ENCODE measurements at places on chromosomes 1 and 21.

DNA sequence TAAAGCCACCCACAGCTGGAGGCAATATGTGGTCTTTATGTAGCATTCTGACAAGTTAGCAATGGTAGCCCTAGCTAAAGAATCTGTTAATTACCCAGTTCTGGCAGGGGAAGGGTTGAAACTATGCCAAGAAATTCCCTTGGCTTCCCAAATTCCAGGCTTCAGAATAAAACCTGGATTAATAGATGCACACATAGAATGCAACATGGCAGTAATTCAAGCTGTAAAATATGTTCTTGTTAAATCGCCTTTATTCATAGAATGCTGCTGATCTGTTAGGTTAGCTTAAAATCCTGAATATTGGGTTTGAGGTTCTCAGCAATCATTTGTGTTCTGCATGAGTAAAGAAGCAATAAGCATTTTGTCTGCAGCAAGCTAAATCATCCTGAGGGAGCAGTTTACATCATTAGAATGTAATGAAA, 80.1 kb downstream of the ZNF326 start:
- DNase-seq = no peak

GRCh38 chr1:3336641-3337630, 117.5 kb upstream of the ARHGEF16 start:
- no peak for DNase-seq

DNA sequence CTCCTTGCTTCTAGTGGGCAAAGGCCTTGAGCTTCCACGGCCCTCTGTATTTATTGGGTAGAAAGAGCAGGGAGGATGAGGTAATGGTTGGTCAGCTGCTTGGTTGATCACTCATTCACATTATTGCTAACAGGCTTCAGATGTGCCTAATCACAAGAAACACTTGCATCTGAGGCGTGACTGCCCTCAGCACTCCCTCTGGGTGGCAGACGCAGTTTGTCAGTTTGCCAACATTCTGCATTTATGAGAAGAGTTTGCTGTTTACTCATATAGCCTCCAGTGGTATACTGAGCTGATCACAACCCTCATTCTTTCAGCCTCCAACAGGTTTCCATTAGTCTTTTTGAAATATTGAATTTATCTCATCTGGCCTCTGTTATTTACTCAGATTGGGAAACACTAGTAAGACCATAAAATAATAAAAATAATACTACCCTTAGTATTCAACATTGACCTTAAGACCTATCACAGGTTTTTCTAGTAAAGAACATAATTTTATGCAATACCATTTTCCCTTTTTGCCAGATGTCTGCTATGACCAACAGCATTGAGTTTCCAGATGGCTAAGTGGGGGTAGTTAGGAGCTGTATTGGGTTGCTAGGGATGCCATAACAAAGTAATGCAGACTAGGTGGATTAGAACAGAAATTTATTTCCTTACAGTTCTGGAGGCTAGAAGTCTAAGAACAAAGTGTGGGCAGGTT, 53.3 kb downstream of the PTGFR start:
- no peak for DNase-seq

DNA sequence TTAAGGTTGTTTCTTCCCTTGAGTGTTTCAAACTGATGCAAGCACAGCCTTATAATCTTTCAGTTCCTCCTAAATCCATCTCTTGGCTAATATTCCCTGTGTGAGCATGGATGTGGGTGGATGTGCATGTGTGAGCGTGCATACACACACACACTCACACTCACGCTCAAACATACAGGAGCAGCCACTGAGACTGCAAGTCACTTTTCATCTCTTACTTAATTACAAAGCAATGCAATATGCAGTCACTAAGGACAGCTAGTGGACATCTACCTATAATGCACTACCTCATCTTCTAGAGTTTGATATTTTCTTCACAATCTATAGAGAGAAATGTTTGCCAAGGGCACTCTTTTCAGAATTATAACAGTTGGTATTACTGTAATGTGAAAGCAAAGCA, 1.4 kb downstream of the ESRRG start:
- no peak for DNase-seq

DNA sequence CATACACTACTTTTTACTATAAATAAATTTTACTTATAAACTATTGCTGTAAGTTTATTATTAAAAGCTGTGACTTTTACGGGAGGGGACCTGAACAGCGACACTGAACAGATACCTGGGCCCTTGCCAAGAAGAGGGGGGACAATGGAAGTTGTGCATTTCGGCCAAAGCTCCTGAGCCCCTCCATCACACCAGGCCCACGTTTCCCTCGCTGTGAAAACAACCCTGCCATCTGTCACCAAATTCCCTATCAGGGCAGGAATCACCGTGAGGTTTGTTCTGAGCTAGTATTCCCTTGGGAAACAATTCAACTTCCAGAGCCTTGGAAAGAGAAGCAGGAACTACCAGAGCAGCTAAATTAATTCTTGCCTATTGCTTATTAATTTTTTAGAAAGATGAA, 37.0 kb downstream of the VTCN1 start:
- no peak for DNase-seq

- no peak for DNase-seq
Observed at GRCh38 chr1:224276771-224277487, 53.0 kb downstream of the NVL start.

DNA sequence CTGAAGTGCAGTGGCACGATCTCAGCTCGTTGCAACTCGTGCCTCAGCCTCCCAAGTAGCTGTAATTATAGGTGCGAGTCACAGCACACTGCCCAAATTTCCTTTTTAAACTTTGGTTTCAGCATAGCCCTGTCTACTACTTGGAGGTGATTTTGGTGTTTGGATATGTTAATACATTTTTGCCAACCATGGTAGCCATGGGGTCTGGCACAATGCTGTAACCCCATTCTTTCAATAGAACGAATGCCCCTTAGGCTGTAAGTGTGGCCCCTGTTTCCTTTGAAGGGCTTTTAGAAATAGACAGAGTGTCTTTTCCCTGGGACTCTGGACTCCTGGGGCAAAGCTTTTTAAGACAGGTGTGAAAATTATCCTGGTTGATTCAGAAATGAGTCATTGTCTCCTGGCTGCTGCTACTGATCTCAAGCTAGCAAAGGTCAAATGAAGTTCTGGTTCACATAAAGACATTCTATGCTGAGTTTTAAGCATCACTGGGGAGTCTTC, 141.1 kb upstream of the RUNX1 start:
- no peak for DNase-seq

GRCh38 chr1:111484391-111485026, 10.7 kb downstream of the C1orf162 start:
- DNase-seq = no peak

DNA sequence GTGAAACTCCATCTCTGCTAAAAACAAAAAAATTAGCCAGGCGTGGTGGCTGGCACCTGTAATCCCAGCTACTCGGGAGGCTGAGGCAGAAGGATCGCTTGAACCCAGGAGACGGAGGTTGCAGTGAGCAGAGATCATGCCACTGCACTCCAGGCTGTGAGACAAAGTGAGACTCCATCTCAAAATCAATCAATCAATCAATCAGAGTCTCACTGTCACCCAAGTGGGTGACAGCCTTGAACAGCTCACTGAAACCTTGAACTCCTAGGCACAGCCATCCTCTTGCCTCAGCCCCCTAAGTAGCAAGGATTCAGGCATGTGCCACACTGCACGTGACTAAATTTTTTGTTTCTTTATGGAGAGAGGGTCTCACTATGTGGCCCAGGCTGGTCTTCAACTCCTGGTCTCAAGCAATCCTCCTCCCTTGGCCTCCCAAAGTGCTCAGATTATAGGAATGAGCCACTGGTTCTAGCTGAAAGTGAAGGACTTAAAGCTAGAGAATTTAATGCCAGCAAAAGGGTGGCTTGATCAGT, 44.4 kb downstream of the GNB1 start:
- DNase-seq = no peak

DNA sequence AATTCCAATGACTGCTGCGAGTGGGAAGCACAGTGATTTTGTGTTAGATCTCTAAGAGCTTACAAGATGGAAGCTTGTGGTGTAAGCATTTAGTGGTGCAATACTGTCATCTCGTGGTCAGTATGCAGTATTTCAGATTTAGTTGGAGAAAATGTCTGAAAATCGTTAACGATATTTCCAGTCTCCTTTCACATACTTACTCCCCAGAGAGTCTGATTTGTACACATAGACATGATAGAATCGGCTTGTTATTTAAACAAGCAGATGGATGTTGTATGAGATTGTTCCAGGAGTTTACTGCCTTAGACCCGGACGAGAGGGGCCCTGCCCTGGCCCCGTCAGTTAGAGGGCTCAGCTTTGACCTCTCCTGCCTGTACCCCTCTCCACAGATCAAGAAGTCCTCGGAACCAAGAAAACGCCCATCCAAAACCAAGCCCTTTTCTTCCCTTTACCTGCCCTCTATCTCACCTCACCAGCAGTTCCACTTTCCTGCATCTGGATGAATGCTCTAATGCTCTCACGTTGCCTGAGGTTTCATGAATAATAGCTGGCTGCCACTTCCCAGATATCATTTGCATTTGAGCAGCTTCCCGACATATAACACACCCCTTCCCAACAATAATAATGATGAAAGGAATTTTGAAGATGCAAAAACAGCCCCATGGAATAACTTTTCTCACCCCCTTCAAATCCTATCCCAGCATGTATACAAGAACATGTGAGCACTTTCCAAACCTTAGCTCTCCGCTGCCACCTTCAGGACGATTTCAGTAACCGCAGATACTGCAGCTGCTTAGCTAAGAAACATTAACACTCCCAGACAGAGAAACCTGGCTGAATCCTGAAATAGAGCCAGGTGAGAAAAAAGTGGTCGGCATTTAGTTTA, 247.3 kb downstream of the LTN1 start:
- DNase-seq = peak; percentile 72

DNA sequence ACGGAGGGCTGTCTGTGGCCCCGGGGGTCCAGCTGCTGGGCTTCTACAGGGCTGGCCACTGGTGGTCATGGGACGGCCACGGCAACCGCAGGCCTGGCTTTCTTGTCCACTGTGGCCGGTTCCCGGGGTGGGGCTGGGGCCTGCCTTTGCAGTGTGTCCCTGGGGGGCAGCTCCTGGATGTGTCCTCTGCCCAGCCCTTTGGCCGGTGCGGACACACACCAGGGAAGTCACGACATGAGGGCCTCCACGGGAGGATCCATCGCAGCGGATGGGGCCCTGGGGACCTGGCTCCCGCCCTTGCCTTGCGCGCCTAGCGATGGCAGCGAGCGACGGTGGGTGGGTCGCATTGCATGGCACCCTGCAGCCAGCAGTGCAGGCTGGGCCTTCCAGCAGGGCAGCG, 18.0 kb downstream of the PFKL start:
- DNase-seq = no peak

DNA sequence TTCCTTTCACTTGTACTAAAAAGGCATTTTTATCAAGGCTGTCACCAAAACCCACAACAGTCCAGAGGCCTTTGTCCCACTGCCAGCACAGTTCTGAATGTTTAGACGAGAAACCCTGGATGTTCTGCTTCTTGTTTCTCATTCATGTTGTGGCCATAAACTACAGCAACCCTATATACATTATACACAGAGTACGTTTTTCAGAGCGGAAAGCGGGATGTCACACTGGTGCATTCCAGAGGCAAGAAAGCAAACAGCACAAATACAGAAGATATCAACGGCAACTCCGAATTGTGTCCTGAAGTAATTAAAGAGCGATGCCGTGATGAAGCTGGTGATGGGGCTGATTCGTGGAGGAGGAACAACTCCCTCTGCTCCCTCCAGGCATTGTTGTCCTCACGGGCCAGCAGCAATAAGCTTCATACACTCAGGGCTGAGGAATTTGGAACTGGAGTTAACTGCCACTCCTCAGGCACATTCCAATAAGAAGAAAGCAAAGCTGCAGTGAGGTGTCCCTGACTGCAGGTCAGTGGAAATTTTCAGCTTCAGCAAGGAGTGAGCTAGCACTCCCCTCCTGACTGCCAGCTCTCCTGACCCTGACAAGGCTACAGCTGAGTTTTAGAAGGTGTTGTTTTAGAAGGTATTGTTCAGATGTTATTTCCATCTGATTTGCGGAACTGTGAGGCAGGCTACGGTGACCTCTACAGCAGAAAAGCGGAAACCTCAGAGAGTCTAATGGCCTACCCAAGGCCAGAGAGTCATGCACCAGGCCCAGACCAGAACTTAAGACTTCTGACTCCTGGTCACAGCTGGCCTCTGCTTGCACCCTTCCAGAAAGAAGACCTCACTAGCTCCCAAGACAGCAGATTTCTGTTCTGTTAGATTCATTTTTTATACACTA, 149.0 kb downstream of the TGFBR3 start:
- DNase-seq = no peak

DNA sequence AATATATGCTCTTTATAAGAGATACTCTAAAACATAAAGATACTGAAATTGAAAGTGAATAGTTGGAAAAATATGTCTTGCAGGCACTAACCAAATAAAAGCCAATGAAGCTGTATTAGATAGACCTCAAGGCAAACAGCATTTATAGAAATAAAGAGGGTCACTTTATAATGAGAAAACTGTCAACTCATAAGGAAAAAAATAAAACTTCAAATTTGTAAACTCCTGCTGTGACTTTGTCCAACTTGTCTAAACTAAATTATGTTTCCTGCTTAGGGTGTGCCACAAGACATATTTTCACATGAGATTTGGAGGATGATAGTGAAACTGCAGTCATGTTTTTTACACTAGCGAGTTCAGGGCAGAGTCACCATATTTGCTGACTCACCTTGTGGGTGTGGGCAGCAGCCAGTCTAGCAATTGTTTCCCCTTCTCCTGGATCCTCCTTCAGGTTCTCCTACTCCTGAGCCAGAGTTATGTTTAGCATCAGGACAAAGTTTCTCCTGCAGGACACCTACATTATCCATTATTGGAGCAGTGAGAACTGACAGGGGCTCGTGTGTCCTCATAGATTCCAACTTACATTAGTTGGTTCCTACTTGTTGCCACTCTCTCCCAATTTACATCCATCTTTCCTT, 43.8 kb downstream of the CD53 start:
- DNase-seq = no peak

GRCh38 chr1:220699044-220699443, 8.9 kb downstream of the C1orf115 start:
- no peak for DNase-seq

Measured in activated naive CD4-positive, alpha-beta T cell treated with anti-CD3 and anti-CD28 coated beads, Interleukin-2, amount 50 U/mL, for 72 hours (primary cell).